ENCODE measurements at places on chromosomes 6 and 20.
A peak's percentile ranks its signal among the peaks of the same experiment; 100 is the strongest.

GRCh38 chr6:18076231-18076630 is 46.2 kb downstream of the NHLRC1 start:
- no peak for DNase-seq

- no peak for DNase-seq
Measured at GRCh38 chr6:97705568-97705967, 422.6 kb upstream of the MMS22L start.

DNA sequence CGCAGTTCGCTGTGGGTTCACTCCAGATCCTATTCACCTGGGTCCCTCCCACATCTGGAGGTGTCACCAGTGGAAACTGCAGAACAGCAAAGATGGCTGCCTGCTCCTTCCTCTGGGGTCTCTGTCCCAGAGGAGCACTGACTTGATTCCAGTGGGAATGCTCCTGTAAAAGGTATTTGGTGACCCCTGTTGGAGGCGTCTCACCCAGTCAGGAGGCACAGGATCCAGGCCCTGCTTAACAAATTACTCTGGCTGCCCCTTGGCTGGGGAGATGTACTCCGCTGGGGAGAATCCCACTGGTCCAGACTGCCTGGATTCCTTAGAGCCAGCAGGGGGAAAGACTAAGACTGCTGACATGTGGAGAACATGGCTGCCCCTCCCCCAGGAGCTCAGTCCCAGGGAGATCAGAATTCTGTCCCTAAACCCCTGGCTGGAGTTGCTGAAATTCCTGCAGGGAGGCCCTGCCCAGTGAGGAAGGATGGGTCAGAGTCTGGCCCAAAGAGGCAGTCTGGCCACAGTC is 483.0 kb downstream of the CBLN4 start:
- no peak for DNase-seq

DNA sequence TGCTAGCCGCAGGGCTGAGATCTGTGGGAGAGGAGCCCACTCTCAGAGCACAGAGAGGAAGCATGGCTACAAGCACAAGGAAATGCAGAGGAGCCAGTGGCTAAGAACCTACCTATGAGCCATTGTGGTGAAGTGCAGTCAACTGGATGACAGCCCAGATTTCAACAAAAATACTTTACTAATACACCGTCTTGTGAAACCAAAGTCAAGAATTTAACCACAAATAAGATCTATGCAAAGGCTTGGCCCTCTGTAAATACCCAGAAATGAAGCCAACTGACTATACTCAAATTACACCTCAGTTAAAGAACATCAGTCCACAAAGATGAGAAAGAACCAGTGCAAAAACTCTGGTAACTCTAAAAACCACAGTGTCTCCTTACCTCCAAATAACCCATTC is 40.1 kb upstream of the PTCHD4 start:
- DNase-seq = no peak

GRCh38 chr6:19795211-19795610 is 42.0 kb upstream of the ID4 start:
- no peak for DNase-seq

- no peak for DNase-seq
Measured at GRCh38 chr6:131995917-131996316, 44.7 kb upstream of the CCN2 start.

DNA sequence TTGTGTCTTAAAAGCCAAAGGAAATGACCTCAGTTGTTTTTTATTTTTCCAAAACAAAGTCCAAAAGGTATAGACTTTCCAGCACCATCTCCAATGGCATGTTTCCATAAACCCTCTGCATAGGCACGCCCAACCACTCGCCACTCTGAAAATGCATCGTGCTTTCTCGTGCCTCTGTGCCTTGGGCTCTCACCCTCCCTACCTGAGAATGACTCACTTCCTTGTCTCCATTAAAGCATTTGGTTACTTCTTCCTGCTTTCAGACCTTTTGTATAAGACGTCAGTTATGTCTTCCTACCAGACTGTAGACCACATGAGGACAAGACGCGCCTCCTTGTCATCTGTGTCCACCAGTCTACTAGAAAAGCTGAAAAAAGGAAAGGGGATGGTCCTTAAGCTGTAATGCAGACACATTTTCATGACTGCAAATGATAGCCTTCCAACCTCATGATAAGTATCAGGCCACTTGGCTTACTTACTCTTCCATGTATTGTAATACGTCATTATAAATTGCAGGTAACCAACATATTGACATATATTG is 61.2 kb upstream of the CDYL start:
- DNase-seq = no peak

GRCh38 chr6:157253017-157253416 is 70.3 kb downstream of the TMEM242 start:
- DNase-seq = peak; percentile 30

DNA sequence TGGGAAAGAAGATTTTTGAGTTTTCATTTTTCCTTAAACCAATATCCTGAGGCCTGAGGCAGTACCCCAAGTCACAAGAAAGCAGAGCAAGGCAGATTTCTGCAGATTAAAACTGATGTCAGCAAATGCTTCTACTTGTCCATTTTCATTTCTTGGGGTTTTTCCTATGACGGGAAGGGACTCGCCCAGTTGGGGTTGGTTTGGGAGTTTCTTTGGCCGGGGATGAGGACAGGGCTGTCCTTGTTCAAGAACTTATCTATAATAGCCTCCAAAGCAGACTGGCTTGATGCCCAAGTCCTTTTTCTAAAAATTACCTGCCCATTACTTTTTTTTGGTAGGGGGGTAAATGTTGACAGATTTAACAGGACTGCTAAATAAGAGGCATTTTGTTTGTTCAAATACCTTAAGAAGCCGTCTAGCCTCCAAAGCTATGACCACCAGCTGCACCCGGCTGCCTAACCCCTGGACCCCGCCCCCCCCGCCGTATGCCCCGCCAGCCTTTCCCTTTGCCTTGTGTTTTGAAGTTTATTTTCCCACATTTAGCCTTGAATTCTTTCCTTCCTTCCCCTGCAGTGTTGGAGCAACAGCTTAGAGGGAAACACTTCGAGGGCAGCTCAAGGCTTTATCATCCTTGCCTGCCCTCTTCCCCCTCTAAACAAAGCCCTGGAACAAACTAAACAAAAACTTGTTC is 2.5 kb downstream of the KCNK5 start:
- no peak for DNase-seq

- DNase-seq = no peak
Measured at GRCh38 chr6:3798055-3798919, 46.8 kb upstream of the PXDC1 start.

- DNase-seq = no peak
Measured at GRCh38 chr6:97026298-97026697, 101.8 kb downstream of the KLHL32 start.

GRCh38 chr20:34299556-34300255 is 3.4 kb downstream of the AHCY start:
- DNase-seq = no peak

GRCh38 chr6:125831659-125832058 is 40.9 kb downstream of the NCOA7 start:
- DNase-seq = no peak

DNA sequence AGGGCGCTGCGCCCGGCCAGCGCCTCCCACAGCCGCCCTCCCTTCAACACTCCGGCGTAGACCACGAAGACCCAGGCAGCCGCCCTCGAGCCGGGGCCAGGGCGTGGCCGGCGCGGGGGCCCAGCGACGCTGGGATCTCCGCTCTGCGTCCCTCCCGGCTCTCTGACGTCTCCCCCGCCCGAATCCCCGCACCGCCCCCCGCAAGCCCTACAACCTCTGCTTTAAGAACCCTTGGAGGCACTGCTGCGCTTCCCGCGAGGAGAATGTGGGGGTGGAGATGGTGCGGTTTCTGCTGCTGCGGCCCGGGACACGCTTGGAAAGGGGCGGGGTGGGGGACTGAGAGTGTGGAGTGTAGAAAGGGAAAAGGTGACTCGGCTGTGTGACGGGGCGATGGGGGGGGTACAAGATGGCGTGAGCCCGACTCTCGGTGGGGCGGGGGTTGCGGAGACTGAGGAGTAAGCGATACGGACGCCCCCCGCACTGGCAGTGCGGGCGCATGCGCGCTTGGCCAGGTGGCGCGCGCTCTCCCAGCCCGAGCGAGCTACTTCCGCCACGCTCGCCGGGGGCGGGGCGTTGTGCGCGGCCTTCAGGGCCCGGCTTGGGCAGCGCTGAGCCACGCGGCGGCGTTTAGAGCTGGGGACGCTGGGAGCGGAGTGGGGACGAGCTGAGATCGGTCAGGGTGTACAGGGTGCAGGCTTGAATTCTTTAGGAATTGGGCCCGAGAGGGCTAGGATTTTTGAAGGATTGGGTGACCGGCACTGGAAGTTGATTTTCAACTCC is at the start of gene SUPT3H:
Gene SUPT3H, minus strand, starts transcription at position 381 of the 780 bp plus-strand sequence.
- DNase-seq = peak; percentile 97

DNA sequence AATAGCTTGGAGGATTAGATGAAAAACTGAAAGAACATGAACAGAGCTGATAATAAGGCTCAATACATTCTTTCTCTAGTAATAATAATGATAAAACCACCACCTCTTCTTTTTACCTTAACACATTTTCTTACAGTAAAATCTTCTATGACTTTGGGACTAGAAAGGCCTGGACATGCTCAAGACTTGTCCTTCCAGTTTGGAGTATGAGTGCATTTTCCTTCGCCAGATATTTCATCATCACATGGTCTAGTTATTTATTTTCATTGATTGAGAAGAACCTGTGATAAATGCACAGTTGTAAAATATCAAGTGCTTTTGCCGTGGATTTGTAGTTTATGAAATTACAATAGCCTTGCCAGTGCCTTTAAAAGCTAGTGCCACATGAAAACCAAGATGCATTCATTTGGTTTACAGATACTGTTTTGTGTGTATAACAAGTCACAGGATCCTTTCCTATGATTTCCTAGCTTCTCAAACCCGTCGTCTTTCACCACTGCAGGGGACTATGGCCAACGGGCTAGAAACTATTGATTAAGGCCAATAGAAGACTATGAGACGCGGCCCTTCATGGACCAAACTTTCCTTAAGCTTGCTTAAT is 200.2 kb upstream of the ZNF217 start:
- no peak for DNase-seq

GRCh38 chr6:146913842-146914488 is 290.3 kb upstream of the STXBP5 start:
- DNase-seq = peak; percentile 90

- DNase-seq = no peak
Measured at GRCh38 chr6:114449659-114450058, 106.8 kb upstream of the HS3ST5 start.

- no peak for DNase-seq
Measured at GRCh38 chr6:124148236-124148957, 344.7 kb downstream of the NKAIN2 start.

DNA sequence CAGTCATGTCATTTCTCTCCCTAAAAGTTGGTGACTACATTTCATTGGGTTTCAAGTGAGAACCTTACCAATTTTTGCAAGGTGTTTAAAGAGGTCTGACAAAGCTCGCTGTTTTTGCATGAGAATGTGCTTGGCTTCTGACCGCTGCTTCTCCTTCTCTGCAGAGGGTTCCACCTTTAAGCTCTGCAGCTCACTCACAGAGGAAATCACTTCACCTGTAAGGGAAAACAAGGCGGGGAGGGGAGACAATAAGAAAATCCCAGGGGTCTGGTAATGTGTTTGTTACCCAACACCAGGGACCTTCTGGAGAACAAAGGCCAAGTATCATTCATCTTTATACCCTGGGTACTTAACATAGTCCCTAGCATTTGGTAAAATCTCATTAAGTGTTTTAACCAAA is 40.0 kb upstream of the LYRM2 start:
- no peak for DNase-seq

GRCh38 chr6:41591859-41592502 is 45.8 kb downstream of the FOXP4 start:
- DNase-seq = peak; percentile 89

GRCh38 chr6:27617700-27618689 is 145.1 kb upstream of the ZNF184 start:
- DNase-seq = no peak

GRCh38 chr6:63573076-63573898 is 1.0 kb downstream of the LOC128125822 start:
- peak; percentile 93 for DNase-seq

DNA sequence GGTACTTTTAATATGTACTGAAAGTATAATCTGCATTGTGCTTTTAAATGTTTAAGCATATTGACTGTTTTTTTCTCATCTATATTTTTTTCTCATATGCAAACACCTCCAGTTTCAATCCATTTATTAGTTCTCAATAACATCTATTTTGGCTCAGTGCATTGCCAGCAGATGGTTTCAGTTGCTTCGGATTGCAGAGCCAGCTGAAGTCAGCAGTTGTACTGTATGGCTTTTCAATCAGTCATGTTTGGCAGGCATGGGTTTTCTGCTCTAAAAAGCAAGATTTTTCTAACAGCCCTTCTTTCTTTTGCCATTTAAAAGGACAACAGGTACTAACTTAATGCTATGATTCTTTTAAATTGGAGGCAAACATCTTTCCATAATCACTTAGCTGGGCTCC is 121.2 kb downstream of the CD109 start:
- no peak for DNase-seq

DNA sequence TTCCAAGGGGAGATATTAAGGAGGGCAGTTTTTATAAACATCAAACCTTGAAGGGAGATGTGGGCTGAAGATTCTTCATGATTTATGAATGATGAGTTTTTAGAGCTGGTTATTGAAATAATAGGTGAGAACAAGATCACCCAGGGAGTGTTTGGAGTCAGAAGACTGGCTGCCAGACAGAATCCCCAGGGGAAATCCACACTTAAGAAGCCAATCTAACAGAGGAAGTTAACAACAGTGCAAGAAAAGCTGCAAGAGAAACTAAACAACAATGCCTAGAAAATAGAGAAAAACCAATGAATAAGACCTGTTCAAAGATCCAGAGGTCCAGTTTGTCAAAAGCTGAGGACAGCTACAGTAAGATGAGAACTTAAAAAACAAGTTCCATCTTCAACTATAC is 167.9 kb upstream of the MAN1A1 start:
- no peak for DNase-seq

- no peak for DNase-seq
Measured at GRCh38 chr6:15283986-15284361, 38.1 kb downstream of the JARID2 start.

GRCh38 chr6:88565836-88566235 is 397.6 kb downstream of the RNGTT start:
- no peak for DNase-seq

- no peak for DNase-seq
Measured at GRCh38 chr6:45215759-45216158, 112.4 kb upstream of the RUNX2 start.

- no peak for DNase-seq
Measured at GRCh38 chr6:129179283-129179682, 296.3 kb downstream of the LAMA2 start.

- no peak for DNase-seq
Measured at GRCh38 chr6:160215232-160215631, 43.4 kb downstream of the SLC22A2 start.

DNA sequence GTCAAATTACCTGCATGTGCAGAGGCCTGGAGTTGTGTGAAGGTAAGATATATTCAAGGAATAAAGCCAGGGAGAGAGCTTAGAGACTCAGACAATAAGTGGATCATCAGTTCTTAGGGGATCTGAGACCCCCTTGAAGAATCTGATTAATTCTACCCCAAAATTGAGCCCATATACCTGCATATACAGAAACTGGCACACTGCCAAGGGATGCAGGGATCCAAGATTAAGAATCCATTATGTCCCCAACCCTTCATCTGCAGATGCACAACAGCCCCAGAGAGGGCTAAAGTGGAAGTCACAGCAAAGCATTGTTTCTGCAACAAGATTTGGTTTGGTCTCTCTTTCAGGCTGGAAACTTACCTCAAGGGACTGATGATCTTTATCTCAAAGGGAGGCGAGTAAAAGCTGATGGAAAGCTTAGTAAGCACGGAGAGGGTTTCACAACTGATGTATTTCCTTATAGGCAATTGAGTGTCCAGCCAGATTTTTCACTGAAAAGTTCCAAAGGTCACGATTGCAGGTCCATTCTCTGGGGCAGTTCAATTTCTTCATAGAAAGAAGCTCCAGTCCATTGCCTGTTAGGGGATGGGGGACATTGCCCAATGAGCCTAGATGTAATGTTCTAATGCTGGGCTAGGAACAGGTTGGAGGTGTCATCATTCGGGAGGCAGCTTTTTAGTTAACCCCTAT is 20.9 kb upstream of the STK35 start:
- DNase-seq = no peak
